ENCODE measurements at places on chromosomes 7 and 10. TPM values are rescaled to one million over a fixed set of nuclear protein-coding genes. Genes with fewer than 3 reads are reported as not detected.

- DNase-seq, result no peak
These were observed 20.0 kb downstream of the LAMB1 start for GRCh38 chr7:107982918-107983389.

GRCh38 chr10:48491392-48492139, 113.3 kb downstream of the ARHGAP22 start:
- no peak for DNase-seq

DNA sequence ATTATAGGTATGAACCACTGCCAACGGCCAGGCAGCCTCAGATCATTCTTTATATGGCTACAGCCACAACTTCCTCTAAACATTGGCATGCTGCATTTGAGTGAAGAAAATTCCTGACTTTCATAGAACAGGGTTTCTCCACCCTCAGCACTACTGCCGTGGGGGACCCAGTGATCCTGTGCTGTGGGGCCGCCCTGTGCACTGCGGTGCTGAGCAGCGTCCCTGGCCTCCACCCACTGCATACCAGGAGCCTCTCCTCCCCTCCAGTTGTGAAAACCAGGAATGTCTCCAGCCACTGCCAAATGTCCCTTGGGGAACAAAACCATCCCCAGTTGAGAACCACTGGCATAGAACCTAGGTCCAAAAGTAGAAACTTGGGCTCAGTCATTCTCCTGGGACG, 15.8 kb downstream of the CNPY1 start:
- DNase-seq, result no peak

DNA sequence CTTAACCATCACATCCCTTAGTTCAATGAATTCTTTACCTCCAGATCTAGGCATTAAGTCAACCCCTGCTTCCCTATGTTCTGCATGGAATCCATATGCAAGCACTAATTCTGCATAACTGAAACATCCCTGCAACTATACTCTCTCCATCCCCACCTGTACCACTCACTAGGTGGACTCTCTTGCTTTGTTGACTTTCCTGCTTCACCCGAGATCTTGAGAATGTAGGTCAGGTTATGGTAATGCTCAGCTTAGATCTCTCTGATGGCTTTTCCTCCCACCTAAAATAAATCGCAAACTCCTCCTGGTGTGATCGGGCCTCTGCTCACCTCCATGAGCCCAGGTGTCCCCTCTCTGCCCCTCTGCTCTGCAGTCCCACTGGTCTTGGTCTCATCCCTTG, 92.4 kb upstream of the ADAM12 start:
- no peak for DNase-seq

DNA sequence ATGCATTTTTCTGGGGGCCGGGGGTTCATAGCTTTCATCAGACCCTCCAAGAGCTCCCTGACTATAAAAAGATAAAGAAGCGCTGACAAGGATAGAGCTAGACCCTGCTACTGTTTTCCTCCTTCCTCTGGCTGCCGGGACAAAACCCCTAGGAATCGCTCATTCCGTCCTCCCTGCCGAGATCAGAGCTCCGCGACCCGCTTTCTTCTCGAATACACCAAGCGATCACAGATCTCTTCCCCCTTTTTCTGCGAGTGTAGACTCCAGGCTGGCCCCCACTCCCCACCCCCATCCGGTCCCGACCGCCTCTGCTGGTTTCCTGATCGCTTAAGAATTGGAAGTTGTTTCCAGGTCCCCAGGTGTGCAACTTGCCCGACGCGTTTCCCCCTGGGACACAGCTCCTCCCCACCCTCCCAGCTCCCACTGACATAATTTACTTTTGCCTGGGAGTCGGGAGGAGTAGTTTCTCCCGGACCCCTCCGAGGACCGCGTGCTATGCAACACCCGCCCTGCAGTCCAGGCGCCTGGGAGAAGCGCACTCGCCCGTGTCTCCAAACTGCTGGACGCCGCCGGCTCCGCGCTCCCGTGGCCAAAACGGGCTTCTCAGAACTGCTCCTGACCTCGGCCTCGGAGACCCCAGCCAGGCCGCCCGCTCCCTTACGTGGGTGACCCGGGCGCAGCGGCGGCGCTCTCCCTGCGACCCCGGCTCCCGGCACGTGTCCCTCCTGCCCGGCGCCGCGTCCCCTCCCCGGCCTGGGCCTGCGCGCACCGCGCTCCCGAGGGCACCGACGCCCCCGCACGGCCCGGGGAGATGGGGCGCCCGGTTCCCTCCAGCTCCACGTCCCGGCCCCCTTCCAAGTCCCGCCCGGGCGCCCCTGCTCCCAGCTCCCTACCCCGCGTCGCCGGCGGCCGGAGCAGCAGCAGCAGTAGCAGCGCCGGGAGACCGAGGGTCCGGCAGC, 552 bp downstream of the IL15RA start:
- DNase-seq, result no peak

GRCh38 chr7:30584415-30584814, 10.3 kb upstream of the GARS1 start:
- DNase-seq, result no peak

Gene IMMP2L
- polyA plus RNA-seq, result 12.0 TPM
